ENCODE measurements at places on chromosomes 1 and 21.

DNA sequence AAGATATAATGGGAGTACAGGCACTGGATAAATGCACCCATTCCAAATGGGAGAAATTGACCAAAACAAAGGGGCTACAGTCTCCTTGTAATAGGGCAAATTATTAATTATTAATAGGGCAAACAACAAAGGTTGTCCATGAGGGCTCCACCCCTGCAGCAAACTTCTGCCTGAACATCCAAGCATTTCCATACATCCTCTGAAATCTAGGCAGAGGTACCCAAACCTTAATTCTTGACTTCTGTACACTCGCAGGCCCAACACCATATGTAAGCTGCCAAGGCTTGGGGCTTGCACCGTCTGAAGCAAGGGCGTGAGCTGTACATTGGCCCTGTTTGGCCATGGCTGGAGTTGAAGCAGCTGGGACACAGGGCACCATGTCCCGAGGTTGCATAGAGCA, 33.7 kb downstream of the TNFSF4 start:
- DNase-seq: no peak

GRCh38 chr1:185824106-185824505, 89.9 kb downstream of the HMCN1 start:
- DNase-seq: no peak

DNA sequence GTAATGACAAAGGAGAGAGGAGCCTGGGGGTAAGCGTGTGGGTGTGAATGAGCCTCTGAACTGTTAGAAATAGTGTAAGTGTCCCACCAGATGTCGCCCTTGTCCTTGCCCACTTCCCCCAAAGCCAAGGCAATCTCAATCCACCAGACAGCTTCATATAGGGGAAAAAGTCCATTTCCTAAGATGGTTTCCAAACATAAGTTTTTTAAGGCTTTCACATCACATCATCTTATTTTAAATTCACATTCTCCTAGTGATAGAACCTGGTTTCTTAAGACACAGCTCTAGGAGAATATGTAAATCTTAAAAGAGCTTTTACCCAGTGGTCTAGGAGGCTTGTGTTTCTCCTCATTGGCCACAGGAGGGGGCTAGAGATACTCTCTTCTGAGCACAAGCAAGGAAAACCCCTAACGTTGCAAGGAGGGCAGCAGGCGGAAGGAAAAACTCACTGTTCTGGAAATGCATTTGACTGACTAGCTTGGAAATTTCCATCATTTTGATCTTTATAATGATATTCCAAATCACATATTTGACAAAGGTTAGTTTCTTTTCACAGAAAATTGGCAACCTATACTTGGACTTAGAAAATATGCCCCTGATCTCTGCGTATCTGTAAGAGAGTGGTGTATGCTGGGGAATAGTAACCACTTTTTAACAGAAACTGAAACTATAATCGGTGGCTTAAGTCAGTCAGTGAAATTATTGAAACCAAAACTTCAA, 51.9 kb upstream of the LPAR3 start:
- peak; percentile 88 for DNase-seq

DNA sequence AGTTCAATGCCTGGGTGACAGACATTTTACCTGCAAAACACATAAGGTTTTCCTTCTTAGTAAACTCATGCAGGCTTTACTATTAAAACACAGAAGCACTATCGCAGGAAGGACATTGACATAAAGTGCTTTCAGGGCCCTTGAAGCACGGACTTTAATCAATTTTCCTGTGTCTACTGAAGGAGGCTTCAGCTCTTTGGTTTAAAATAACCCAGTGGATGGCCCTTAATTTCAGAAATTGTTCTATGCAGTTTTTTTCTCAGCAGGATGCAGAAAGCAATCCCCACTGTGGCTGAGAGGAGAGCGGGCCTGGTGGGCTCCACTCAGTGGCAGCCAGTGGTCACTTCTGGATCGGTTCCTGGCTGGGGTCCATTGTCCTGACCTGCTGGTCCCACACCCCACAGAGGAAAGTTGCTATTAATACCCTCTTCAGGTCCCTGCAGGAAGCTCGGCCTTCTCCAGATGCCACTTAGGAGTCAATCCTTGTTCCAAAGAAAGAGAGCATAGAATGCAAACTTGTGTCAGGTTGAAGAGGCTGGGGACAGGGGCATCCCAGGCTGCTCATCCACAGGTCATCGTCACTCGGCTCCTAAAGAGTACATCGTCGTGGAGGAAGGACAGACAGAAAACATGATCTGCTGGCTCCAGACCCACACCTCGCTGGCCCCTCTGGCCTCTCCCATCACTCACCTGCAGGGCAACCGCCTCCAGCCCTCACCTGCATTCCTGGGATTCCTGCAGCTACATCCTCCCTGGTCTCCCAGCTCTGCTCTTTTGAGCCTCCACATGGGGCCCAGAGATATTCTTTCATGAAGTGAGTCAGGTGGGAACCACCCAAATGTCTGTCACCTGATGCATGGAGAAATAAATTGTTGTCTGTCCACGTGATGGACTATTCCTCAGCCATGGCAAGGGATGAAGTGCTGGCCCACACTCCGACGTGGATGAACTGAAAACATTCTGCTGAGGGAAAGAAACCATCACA, 153.1 kb downstream of the PSMG1 start:
- DNase-seq: no peak

DNA sequence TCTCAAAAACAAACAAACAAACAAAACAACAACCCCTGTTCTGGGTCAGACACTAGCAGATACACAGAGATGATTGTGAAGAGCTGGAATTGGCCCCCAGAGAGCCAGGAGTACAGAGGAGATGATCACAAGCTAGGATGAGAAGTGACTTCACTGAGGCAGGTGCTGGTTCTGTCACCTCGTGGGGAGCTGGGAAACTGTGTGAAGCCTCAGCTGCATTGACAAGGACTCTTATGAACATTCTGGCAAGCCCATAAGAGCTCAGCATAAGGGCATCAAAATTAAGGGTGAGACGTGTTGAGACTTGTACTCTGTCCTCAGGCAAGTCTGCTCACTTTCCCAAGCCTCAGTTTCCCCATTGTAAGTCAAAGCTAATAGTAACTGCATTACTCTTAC, 14.7 kb upstream of the PTP4A2 start:
- DNase-seq: no peak

DNA sequence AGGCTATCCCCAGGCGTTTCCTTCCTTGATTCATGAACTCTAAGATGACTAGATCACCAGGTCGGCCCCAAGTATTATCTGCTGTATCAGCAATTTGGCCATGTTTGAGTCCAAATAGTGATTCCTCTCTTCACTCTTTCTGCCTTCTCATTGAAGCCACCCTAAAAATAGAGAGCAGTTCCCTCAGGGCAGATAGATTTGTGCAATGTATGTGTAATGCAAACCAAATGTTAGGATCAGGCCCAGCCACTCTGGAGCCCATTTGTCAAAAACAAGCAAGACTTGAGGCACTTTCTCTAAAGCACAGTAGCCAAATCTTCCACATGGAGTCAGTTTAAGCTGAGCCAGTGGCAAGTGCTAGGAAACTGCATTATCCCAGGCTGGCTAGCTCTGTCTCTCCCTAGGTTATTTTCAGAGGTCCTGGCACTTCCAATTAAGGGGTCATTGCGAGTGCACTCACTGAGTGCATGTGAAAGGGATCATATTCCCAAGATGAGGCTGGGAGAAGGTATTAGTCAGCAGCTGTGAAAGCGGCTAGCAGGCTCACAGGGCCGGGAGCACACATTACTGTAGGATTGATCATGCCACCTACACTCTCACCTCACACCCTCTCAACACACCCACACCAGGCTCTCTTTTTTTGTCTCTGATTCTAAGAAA, 97.9 kb upstream of the RAB3GAP2 start:
- DNase-seq: peak; percentile 64

GRCh38 chr1:230537456-230537855, 104.8 kb upstream of the COG2 start:
- no peak for DNase-seq

DNA sequence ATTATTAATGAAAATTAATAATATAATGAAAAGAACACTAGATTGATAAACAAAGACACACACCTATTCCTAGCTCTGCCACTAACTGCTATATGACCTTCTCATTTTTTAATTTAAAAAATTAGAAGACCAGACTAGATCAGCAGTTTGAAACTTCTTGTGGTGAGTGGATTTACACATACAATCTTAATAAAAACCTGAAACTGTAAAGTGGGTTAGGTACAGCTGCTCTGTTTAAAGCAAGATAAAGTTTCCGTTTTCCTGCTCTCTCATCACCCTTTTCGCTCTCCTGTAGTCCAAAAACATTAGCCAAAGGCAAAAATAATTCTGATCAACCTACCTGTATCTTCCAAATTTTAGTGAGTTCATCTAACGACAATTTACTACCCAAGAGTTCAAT, 58.6 kb downstream of the USP24 start:
- no peak for DNase-seq
